IPS DF 19.7 (cell line): ENCODE measurements at places on chromosomes 11 and 22.

DNA sequence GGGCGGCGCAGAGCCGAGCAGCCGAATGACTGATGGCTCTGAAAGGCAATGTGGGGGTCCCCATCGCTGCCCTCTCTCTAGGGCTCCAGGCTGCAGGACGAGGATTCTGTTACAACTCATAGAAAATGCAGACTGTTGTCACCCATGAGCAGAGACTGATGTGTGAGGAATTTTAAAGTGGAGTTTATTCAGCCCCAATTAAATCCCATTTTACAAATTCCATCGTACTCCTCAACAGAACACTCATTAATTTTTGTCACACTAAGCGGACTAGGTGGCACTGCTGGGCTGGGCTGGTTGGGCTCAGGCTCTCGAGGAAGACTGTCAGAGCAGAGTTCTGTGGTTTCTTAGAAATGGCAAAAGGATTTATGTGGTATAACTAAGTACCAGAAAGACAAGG is 102.6 kb upstream of the SPON1 start:
- DNase-seq, result no peak

DNA sequence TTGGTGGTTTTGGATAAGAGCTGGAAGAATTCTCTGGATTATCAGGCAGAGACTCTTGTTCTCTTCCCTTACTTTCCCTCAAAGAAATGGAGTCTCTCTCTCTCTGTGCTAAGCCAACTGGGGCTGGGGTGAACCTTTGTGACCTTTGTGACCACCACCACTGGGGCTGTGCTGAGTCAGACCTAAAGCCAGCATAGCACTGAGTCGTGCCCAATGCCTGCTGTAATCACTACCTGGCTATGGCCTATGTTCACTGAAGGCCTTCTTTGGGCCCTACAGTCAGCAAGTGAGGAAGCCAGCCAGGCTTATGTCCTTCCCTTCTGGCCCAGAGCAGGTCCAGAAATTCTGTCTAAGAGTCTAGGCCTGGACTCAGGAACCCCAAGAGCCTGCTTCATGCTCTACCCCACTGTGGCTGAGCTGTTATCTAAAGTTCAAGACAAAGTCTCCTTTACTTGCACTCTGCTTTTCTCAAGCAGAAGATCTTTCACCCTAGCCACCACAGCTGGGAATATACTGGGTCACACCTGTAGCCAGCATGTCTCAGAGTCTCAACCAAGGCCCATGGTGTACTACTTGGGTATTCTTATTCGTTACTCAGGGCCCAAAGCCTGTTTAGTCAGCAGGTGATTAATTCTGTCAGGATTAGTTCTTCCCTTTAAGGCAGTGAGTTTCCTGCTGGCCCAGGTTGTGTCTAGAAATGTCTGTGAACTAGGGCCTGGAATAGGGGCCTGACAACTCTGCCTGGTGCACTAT is 86.0 kb downstream of the EHF start:
- DNase-seq, result no peak

GRCh38 chr22:39027717-39028116 is 6.8 kb downstream of the APOBEC3D start:
- DNase-seq, result no peak

- no peak for DNase-seq
Observed at GRCh38 chr22:46481386-46481785, 56.0 kb downstream of the CELSR1 start.

DNA sequence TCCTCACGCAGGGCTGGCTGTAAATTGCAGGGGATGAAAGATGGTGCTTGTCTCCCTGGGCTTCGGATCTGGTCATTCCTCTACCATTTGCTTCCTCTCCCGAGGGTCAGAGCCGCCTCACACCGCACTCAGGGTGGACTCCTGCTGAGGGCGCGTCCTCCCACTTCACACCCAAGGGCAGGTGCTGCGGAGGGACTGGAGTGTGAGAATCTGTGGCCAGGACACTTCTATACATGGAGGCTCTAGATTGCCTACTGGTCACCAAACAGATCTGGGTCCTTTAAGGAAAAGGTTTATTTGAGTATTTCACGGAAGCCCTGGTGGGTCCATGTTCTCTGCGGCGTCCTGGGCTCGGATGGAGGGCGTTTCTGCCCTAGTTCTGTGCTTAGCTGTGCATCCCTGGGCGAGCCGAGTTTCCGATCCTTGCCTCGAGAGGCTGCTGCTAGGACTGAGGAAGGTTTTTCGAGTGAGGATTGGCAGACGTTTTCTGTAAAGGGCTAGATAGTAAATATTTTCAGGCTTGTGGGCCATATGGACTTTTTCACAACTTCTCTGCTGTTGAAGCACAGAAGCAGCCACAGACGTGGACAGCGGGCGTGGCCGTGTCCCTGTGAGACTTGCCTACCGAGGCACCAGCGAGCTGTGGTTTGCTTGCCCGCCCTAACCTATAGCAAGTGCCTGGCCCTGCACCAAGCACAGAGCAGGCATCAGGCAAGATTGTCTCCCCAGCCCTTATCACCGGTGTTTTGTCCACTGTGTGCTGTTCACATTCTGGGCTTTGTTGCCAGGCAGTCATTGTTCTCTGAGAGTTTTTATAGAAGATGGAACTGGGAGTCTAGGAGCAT is 279.0 kb downstream of the TBC1D22A start:
- no peak for DNase-seq

DNA sequence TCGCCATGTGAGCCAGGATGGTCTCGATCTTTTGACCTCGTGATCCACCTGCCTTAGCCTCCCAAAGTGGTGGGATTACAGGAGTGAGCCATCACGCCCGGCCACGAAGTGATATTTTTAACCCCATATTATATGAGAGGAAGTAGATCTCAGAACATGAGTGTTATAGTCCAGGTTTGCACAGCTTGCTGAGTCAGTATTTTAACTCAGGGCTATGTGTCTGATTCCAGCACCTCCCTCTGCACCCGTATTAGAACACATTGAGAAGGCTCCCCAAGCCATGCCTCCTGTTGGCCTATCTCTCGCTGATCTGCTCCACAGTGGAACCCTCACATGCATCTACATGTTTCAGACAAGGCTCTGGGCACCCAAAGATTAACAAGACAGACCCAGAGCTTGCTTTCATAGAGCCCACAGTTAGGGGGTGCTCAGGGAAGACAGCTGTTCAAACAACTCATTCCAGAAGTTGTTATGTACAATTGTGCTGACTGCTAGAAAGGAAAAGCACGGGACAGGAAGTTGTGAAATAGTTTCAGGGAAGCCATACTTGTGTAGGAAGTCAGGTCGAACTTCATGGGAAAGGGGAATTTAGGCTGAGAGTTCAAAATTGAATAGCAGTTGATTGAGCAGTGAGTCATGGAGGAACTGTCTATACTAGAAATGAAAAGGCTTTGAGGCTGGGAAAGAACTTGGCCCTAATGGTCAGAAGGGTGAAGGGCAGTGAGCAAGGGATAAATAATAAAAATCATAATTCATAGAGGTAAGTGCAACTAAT is 49.3 kb upstream of the CLPB start:
- no peak for DNase-seq

DNA sequence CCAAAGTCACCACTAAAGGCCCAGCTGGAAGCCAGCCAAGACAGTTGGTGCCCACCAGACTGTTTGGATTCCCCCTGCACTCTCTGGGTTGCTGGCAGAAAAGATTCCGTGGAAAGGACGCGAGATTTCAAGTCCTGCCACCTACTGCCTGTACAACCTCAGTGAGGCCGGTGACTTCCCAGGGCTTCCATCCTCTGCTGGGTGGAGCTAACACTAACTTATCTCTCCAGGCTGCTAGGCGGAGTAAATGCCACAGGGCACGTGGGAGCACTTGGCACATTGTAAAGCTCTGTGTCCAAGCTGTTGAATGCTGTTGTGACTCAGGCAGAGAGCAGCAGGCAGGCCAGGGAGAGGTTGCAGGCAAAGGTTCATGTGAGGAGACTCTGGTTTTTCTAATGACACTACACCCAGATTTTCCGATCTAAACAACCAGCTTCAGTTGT is 50.9 kb upstream of the CDON start:
- DNase-seq, result no peak

DNA sequence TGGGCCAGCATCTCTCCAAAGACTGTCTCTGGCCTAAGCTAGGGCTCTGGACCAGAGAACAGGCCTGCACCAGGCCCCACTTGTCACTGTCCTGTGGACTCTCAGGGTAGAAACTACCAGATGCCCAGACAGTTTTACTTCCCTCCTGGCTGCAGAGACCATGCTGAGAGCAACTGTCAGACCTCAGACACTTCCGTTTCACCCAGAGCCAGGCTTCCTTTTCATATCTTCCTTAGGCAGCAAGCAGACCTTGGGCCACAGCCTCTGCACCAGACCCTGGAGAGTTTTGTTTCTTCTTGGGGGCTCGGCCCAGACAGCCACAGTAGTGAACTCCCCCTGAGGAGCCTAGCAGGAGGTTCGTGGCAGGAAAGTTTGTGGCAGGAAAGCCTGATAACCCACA is 12.1 kb upstream of the FCHSD2 start:
- no peak for DNase-seq

GRCh38 chr11:29025001-29025400 is 916.8 kb downstream of the METTL15 start:
- DNase-seq, result no peak

DNA sequence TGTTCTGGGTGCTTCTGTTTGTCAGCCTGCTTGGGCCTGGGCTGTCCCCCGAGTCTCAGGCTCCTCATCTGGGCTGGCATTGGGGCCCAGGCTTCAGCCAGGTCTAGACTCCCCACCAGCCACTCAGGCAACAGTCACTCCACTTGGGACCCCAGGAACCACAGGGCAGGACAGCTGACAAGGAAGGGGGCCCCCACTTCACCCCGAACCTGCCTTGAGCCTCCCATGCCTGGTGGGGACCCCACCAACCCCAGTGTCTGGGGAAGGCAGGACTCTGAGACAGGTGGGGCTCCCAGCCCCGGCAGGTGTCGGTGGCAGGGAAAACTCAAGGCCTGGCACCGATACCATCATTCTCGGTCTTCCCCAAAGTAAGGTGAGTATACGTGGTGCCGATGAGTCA is 11.7 kb upstream of the LTO1 start:
- no peak for DNase-seq
